ENCODE measurements at places on chromosomes 2 and 18.
A peak's percentile ranks its signal among the peaks of the same experiment; 100 is the strongest.

DNA sequence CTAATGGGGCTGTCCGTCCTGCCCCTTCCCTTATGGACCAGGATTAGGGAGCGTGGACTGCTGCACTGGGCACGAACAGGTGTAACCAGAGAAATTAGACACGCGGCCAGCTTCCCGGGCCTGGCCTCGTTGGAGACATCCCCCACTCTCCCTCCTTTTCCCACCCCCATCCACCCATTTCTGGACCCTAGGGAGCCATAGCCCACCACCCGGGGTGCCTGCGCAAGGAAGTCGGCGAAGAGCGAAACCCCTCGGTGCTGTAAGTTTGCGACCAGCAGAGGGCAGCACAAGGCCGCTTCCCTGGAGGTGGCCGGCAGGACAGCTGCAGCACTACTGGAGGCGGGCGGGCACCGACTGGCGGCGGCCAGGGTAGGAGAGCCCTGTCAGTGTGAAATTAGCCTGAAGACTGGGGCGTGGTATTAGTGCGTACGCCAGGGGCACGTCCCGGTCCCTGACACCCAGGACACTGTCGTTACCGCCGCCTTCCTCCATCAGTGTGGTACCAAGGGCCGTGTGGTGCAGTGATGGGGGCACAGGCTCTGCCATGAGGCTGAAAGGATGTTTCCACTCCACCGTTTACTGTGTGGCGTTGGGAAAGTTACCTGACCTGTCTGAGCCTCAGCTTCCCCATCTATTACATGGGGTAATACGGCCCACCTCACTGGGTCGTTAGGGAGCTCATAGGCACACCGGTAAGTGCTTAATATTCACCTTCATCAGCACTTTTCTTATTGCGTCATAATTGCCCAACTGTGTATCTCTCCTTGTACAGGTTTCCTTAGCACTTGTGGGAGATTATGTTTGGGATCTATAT, 36.0 kb upstream of the CD207 start:
- peak; percentile 95 for DNase-seq

DNA sequence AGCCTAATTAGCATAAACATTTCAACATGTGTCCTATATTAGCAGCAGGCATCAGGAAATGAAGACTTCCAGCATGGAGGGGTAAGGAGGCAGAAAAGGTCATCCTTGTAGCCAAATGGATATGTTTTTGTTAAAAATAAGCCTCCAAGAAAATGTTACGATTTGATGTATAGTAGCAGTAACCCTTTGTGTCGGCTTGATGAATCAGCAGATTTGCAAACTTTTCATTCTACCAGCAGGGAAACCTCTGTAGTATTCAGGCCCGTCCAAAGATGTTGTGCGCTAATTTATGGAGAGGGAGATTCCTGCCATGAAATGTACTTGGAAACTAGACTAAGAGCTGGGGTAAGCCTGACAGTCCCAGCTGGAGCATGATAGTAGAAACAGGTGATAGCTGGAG, 780.8 kb upstream of the KLHL29 start:
- DNase-seq: no peak

GRCh38 chr18:22831441-22831904, 101.7 kb upstream of the RBBP8 start:
- DNase-seq: no peak

DNA sequence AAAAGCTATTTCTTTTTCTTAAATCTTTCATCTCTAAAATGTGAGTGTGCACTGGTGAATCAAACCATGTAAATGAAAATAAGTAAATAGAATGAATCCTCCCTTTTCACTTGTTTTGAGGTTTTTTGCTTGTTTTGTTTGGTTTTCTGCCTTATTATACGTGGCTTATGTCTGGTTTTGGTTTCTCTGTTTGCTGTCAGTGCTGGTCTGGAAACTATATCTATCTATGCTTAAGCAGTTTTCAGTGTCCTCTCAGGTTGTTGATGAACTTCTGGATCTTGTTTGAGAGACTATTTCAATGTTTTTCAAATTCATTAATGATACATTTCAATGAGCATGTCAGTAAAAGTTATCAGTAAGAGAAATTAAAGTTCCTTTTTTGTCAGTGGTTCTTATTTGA, 48.1 kb upstream of the TNFRSF11A start:
- DNase-seq: no peak

- no peak for DNase-seq
Measured at GRCh38 chr2:43109261-43109743, 117.1 kb downstream of the ZFP36L2 start.

DNA sequence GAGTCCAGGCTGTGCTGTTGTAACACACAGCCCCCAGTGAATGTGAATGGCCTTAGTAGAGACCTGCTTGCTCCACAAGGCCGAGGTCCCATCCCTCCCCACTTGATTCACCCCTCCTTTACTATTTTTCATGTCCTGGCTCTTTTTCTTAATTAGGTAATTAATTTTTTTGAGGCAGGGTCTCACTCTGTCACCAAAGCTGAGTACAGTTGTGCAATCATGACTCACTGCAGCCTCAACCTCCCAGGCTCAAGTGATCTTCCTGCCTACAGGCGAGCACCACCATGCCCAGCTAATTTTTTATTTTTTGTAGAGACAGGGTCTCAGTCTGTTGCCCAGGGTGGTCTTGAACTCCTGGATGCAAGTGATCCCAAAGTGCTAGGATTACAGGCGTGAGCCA, 19.3 kb downstream of the FBLN7 start:
- DNase-seq: no peak

- DNase-seq: peak; percentile 64
Measured at GRCh38 chr2:234241656-234242458, 191.4 kb downstream of the SPP2 start.

DNA sequence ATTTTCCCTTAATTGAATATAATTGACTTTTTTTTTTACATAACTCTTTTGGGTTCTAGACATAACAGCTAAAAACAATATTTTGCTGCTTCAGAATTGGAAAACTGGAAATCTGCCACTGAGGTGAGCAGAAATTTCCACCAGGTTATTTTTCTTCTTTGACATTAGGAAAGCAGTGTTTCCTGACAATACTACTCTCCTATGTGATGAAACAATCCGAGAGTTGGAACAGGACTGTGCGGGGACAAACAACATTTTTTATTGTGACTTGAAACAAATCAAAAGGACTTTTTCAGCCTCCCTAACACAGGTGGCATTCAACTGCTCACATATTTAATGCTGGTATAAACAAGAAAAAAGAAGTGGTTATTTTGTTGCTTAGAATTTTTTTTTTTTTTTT, 237.2 kb downstream of the RNF152 start:
- DNase-seq: no peak

DNA sequence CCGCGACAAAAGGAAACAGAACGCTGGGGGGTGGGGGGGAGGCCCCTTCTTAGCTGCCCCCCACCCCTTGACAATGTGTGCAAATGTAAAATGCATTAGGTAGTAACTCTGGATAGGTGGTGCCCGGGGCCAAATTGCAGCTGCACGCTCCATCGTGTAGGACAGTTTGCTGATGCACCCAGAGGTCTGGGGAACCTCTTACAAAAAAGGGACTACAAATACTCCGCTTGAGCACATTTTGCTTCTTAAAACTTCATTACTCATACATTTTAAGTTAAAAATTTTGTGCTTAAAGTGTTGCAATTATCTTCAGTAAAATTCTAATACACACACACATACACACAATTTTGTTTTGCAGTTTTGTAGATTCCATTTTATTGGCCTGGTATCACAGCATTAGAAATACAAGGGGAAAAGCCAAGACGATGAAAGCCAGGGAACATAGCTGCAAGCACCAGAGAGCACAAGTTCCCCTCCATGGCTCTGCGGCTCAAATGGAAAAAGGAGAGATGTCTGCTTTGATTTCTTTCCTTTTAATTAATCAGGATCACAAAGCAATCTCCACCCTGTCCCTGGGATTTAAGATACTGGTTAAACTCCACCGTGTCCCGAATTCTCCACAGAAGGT, 582.1 kb downstream of the ZEB2 start:
- no peak for DNase-seq

GRCh38 chr18:71115261-71115660, 826.4 kb downstream of the SOCS6 start:
- peak; percentile 40 for DNase-seq

DNA sequence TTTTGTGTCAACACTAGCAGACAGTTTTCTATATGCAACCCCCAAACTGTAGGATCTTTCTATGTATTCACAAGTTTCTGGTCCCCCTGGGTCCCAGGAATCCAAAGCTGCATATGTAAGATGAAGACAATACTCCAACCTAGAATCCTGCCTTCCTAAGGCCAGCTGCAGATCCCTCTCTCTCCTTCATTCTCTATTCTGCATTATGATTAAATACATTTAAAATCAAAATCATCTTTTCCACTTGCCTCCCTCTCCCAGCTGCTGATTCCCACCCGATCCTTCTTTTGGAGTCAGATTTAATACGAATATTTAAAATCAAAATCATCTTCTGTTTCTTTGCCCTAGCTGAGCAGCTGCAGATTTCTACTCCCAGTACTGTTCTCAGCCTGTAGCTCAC, 783.0 kb upstream of the ZEB2 start:
- no peak for DNase-seq

DNA sequence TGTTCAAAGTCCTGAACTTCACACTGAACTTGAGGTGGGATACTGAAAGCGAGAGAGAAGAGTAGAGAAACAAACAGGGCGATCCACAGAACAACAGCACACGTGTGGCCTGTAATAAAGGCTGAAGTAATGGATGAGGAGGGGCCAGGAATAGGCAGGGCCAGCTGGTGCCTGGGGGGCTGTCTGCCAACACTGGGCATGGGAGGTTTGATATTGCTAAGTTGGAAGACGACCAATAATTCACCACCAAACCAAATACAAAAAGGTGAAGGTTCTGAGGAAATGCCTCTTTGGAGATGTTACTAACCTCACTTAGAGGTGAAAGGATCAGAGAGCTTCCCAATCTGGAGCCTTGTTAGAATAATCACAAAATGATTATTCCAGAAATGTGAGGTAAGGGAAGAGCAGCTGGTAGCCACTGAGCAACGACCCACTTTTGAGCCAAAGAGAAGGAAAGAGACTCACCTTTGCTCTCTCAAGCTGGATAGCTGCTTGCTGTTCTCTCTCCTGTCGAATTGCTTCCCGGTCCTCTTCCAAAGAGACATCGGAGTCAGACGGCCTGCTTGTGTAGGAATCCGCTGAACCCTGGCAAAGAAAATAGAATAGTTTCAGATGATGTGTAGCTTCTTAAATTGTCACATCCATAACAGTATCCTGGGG, 54.7 kb upstream of the ARL5A start:
- no peak for DNase-seq

DNA sequence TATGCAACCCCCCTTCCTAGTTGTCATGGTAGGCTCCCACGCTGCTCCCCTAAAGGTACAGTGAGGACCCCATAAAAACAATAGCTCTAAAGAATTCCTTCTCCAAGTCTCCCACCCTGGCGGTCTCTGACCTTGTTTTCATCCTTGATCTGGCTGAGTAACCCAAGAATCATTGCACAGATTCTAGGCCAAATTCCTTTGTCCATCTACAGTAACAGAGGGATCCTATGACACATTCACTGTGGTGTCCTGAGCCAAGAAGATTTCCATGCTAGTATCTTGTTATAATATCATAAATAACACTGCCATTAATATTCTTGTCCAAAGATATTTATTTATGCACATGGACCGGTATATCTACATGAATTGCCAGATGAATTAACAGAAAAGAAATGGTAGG, 240.2 kb downstream of the CYP26B1 start:
- DNase-seq: no peak

GRCh38 chr18:2201036-2201600, 370.2 kb downstream of the METTL4 start:
- DNase-seq: no peak

DNA sequence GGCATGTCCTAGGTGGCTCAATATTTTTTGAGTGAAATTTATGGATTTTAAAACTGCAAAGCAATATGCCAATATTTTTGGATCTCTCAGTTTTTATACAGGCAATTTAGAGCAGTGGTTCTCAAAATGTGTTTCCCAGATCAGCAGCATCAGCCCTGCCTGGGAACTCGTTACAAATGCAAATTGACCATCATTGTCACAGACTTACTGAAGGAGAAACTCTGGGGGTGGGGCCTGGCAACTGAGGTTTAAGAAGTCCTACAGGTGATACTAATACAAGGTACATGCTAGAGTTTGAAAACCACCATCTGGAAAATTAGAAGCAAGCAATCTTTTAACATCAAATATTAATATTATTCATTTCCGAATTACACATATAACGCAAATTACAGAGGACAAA, 215.6 kb upstream of the PID1 start:
- no peak for DNase-seq

GRCh38 chr2:30803281-30803680, 4.0 kb downstream of the CAPN13 start:
- DNase-seq: no peak

GRCh38 chr2:197838036-197838435, 33.6 kb downstream of the PLCL1 start:
- no peak for DNase-seq

GRCh38 chr2:104844807-104845551, 8.9 kb upstream of the POU3F3 start:
- DNase-seq: peak; percentile 52

DNA sequence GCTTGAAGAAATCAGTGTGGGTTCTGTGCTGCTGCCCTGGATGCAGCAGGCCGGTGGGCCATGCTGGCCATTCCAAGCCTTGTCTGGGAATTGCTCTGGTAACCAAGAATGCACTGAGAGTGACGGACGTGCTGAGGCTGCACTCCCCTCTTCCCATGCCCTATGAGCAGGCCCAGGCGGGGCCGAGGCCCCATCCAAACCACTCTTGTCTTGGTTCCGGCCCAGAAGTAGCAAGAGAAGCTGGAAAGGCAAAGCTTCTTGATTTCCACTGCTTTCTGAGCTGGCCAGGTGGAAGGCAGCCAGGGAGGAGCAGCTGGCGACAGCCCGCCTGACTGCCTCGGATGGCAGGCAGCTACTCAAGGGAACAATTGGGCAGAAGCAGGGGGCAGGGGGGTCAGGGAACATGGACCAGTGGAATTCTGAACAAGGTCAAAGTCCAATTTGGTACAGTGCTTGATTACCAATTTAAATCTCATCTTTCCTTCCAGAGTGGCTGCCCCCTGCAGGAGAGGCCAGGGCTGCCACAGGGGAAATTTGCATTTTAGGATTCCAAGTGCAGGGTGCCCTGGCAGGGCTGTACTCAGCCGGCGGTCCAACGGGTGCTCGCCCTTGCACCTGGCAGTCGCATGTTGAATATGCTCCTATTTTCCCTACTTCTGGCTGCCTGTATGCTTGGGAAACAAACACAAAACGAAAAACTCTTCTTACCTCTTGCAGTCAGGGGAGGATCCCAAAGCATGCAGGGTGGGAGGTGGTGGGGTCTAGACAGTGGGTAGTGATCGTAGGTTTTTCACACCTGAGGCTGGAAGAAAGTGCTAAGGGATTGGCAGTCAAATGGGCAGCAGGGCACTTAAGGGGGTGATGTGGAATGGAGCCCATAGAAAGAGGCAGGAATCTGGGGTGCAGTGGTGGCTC, 67.3 kb downstream of the LIPG start:
- no peak for DNase-seq

- no peak for DNase-seq
Measured at GRCh38 chr18:63869851-63870250, 17.7 kb upstream of the SERPINB2 start.

GRCh38 chr18:28963481-28963880, 786.6 kb upstream of the CDH2 start:
- no peak for DNase-seq

GRCh38 chr2:127255146-127255545, 35.0 kb upstream of the CYP27C1 start:
- DNase-seq: peak; percentile 40

GRCh38 chr2:44310287-44310686, 35.0 kb downstream of the SLC3A1 start:
- DNase-seq: no peak

GRCh38 chr2:240520974-240521350, 36.8 kb downstream of the ANKMY1 start:
- no peak for DNase-seq

Measured in urothelium cell line (cell line).